Renal pelvis (tissue), 12 donors: ENCODE measurements at places on chromosomes 7 and 10.

DNA sequence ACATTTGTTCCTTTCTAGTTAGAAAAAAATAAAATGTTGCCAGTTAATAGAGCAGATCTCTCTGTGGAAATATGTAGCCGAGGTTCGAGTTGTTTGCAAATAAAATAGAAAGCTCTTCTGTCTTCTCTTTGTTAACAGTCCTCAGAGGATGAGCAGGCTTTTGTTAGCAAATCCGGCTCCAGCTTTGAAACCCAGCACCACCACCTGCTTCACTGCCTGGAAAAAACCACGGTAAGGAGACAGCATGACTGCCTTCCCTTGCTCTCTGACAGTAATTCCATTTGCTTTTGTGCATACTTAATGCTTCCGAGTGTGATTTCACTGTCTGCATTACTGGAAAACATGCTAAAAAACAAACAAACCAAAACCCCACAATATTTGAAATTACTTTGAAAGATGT, 115.6 kb downstream of the TSPAN12 start:
- no peak for DNase-seq

DNA sequence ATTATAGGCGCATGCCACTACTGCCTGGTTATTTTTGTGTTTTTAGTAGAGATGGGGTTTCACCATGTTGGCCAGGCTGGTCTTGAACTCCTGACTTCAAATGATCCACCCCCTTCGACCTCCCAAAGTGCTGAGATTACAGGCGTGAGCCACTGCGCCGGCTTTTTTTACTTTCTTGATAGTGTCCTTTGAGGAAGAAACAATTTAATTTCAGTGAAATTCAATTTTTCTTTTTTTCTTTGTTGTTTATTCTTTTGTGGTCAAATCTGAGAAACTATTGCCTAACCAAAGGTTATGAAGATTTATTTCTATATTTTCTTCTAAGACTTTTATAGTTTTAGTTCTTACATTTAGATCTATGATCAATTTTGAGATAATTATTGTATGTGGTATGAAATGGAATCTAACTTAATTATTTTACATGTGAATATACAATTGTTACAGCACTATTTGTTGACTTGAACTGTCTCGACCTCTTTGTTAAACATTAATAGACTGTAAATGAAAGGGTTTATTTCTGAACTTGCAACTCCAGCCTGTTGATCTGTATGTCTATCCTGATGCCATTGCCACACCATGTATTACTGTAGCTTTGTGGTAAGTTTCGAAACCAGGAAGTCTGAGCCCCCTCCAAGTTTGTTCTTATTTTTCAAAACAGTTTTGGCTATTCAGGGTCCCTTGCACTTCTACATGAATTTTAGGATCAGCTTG, 19.8 kb upstream of the RASSF4 start:
- no peak for DNase-seq

- peak; percentile 64 for DNase-seq
Observed at GRCh38 chr10:98446661-98447221, at the start of gene HPS1. TSS of gene HPS1 (minus strand) at chr10:98446935. CDS start at chr10:98443240, 3,695 bp downstream.

DNA sequence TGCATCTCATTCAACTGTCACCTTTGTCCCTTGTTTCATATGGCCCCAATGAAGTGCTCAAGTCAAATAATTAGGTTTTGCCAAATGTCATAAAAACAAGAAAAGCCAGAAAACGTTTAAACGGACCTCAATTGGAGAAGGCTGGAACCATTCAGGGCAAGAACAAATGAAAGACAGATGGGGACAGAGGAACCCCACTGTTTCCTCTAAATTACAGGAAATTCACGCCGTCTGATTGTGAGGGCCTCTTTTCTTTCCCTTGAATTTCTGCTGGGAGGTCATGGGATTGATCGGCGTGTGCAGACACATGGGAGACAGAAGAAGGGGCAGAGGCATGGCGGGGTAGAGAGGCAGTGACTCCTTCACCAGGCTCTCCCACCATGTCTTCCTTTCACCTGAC, 656.4 kb downstream of the KCNMA1 start:
- no peak for DNase-seq

GRCh38 chr10:26931223-26931622, 70.5 kb upstream of the ABI1 start:
- DNase-seq: no peak

GRCh38 chr10:11608159-11609013, 3.1 kb downstream of the USP6NL start:
- DNase-seq: no peak

- no peak for DNase-seq
Observed at GRCh38 chr7:77222065-77222464, 22.4 kb upstream of the FGL2 start.
